Peyer's patch (tissue), 4 donors: ENCODE measurements at places on chromosomes 1 and 21. TPM values are rescaled to one million over a fixed set of nuclear protein-coding genes. Genes with fewer than 3 reads are reported as not detected.

PTPRC gene
- 27.7 TPM for total RNA-seq

LRRC8B gene
- 12.1 TPM for total RNA-seq

IQGAP3 gene
- 5.4 TPM for total RNA-seq

MX2 gene
- total RNA-seq, result 13.7 TPM

TSPAN2 gene
- total RNA-seq, result 3.1 TPM

DPT gene
- total RNA-seq, result 25.9 TPM

- no peak for DNase-seq
- H3K36me3 ChIP-seq, result no peaks in the 10 kb centered on the region
- H3K27me3 ChIP-seq, result no peaks in the 10 kb centered on the region
- no peak overlapping the region for H3K4me3 ChIP-seq
Observed at GRCh38 chr1:57235730-57236510, 187.9 kb downstream of the DAB1 start.

DNA sequence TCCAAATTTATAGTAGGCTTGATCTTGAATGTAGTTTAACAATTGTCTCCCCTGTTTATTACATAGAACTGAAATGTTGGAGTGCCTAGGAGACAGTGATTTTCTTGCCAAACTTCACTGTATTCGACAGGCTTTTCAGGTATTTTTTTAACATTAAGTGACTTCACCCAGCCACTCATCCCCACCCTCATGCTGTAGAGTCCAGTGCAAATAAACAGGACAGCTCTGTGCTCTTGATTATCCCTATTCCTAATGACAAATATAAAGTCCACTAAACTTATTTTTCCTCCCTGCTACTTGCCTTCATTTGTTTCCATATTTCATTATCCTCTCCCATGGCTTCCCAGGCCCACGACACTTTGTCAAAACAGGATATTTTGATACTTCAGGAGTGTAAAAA is 29.2 kb upstream of the NEXN start:
- H3K4me1 ChIP-seq, result no peaks in the 10 kb centered on the region
- no peaks in the 10 kb centered on the region for H3K27me3 ChIP-seq
- no peak overlapping the region for H3K4me3 ChIP-seq
- no peak overlapping the region for H3K27ac ChIP-seq
- H3K36me3 ChIP-seq, result peaks cover 15% of the 10 kb centered on the region

DNA sequence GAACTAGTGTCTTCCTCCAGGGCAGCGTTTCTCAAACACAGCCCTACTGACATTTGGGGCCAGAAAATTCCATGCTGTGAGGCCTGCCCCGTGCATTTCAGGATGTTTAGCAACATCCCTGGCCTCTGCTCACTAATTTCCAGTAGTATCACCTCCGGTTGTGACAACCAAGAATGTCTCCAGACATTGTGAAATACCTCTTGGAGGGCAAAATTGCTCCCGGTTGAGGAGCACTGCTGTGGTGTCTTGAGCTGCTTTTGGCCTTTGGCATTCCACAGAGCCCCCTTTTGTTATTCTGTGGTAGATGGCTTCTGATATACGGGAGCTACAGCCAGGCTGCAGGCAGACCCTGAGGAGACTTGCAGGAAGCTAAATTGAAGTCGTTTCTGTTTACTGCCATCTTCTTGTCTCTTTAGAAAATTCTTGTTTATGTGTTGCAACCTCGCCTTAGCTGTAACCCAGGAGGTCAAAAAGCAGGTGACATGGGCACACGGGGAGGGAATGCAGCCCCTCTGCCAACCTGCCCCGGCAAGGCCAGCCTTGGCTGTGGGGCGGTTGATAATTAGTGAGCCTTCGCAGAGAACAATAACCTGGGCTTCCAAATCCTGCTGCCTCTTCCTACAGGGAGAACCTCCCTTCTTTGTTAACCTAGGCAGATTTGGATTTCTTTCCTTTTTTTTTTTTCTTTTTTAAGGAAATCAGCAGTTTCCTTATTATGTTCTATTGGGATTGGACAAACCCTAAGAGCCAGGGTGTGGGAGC is 74.7 kb upstream of the AKT3 start:
- DNase-seq, result no peak
- no peaks in the 10 kb centered on the region for H3K27me3 ChIP-seq
- no peaks in the 10 kb centered on the region for H3K4me1 ChIP-seq
- H3K36me3 ChIP-seq, result no peaks in the 10 kb centered on the region
- no peak overlapping the region for H3K4me3 ChIP-seq
- H3K27ac ChIP-seq, result no peak overlapping the region

DNA sequence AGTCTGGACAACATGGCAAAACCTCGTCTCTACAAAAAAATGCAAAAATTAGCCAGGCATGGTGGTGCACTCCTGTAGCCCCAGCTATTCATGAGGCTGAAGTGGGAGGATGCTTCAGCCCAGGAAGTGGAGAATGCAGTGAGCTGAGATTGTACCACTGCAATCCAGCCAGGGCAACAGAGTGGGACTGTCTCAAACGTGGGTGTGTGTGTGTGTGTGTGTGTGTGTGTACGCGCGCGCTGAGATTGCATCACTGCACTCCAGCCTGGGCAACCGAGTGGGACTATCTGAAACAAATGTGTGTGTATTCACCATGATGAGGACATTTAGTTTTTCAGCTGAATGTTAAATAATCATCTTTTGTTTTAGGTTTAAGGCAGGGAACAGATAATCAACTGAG is 21.1 kb downstream of the USP1 start:
- H3K4me3 ChIP-seq, result no peak overlapping the region
- no peaks in the 10 kb centered on the region for H3K27me3 ChIP-seq
- no peaks in the 10 kb centered on the region for H3K36me3 ChIP-seq
- H3K27ac ChIP-seq, result no peak overlapping the region
- H3K4me1 ChIP-seq, result no peaks in the 10 kb centered on the region

GRCh38 chr1:201559679-201560162 is 20.8 kb downstream of the NAV1 start:
- no peak overlapping the region for H3K4me3 ChIP-seq
- no peaks in the 10 kb centered on the region for H3K27me3 ChIP-seq
- H3K36me3 ChIP-seq, result no peaks in the 10 kb centered on the region
- H3K27ac ChIP-seq, result no peak overlapping the region
- DNase-seq, result peak; percentile 83

GRCh38 chr21:31752352-31752751 is 20.4 kb upstream of the SCAF4 start:
- no peak overlapping the region for H3K27ac ChIP-seq

GRCh38 chr1:16032388-16033102 is 10.7 kb downstream of the CLCNKA start:
- DNase-seq, result peak; percentile 86
- no peak overlapping the region for H3K4me3 ChIP-seq
- H3K4me1 ChIP-seq, result no peaks in the 10 kb centered on the region
- no peaks in the 10 kb centered on the region for H3K27me3 ChIP-seq

DNA sequence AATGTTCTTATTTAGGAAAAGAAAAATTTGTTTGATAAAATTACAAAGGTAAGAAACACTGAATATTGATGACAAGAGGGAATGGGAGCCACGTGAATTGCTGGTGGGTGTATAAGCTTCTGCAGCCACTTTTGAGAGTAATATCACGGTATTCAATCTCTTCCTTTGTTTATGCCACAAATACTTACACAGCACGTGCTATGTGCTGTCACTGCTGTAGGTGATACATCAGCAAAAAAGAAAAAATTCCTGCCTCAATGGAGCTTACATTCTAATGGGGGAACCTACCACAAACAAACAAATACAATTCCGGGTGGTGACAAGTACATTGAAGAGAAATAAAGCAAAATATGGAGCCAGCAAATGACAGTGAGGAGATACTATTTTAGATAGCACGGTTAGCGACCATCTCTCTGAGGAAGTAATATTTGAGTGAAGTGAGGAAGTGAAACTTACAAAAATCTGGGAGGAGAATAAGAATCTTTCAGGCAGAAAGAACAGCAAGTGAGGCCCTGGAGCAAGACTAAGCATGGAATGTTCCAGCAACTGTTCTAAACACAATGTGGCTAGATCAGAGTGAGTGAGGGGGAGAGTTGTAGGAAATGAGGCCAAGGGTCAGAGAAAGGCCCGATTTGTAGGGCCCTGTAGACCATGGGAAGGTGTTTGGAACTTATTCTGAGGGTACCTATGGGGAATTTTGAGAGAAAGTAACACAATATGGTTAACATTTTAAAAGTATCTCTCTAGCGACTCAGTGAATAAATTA is 2.6 kb upstream of the FCRLB start:
- H3K4me1 ChIP-seq, result no peaks in the 10 kb centered on the region
- no peak overlapping the region for H3K4me3 ChIP-seq
- DNase-seq, result no peak
- no peak overlapping the region for H3K27ac ChIP-seq

DNA sequence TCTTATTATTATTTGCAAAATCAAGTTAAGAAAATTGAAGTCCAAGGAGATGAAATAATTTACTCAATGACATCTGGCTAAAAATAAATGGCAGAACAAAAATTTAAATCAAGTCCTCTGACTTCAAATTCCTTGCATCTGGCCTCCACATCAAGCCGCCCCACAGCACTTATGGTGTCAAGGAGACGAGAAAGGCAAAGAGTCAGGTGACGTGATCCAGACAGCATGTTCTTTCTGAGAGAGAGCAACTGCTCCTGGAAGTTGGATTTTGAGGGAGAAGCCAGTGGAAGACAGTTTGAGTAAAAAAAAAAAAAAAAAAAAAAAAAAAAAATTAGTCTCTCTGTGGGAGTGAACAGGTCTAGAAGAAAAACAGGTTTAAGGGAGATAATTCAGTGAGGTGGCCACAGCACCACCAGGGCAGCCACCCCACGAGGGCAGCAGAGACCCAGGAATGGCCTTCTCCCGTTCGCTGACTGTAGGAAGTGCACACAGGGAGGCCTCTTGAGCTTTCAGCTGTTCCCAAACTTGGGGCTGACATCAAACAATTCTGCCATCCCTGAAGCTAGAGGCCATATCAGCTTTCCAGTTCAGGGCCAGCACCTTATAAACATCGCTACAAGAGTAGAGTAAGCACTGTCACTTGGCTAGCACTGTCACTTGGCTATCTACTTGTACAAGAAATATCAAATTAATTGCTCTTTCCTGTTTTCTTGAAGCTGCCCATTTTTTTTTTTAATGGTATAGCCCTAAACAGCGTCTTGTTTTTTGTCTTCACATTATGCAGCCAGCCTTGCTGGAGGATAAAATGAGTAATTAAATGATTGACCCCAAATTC is 7.8 kb downstream of the C1orf162 start:
- H3K27ac ChIP-seq, result no peak overlapping the region
- H3K36me3 ChIP-seq, result no peaks in the 10 kb centered on the region
- H3K4me3 ChIP-seq, result no peak overlapping the region
- peaks cover 7% of the 10 kb centered on the region for H3K4me1 ChIP-seq

- no peak overlapping the region for H3K4me3 ChIP-seq
- H3K4me1 ChIP-seq, result no peaks in the 10 kb centered on the region
- H3K36me3 ChIP-seq, result no peaks in the 10 kb centered on the region
- H3K27ac ChIP-seq, result no peak overlapping the region
Observed at GRCh38 chr1:211947396-211948295, 87.7 kb downstream of the INTS7 start.

GRCh38 chr1:247357781-247358211 is 26.1 kb upstream of the ZNF496 start:
- H3K4me1 ChIP-seq, result peaks cover 10% of the 10 kb centered on the region
- no peaks in the 10 kb centered on the region for H3K27me3 ChIP-seq
- H3K36me3 ChIP-seq, result no peaks in the 10 kb centered on the region
- H3K27ac ChIP-seq, result no peak overlapping the region
- no peak overlapping the region for H3K4me3 ChIP-seq

GRCh38 chr1:33524586-33524985 is 52.1 kb downstream of the ZSCAN20 start:
- no peaks in the 10 kb centered on the region for H3K36me3 ChIP-seq
- H3K4me3 ChIP-seq, result no peak overlapping the region
- H3K27me3 ChIP-seq, result no peaks in the 10 kb centered on the region

DNA sequence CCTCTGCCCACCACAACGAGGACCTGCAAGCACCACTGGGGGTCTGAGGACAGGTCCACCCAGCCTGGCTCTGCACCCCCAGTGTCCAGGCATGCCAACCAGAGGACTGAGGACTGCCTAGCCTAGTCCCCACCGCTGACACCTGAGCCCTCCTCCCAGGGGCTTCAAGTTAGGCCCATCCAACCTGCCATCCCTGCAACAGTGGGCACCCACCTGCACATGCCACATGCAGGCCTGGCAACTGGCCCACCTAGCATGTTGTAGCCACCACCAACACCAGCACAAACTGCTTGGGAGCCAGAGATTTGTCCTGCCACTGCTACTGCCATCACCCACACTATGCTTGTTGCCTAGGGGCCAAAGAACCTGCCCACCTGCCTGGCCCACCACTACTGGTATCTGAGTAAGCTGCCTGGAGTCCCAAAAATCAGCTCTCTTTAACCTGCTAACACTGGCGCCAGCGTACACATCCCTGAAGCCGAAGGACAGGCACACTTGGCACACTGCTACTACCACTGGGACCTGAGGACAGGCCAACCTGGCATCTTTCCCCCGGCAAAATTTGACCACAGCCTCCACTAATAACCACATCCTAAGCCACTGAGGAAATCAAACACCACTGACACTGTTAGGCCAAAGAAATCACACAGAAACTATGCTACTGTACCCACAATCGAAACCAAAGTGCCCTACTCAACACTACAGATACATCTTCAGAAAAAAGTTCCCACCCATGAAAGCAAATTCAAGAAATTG is 61.5 kb downstream of the PSMG1 start:
- H3K27ac ChIP-seq, result no peak overlapping the region
- no peak for DNase-seq
- H3K4me1 ChIP-seq, result no peaks in the 10 kb centered on the region
- no peaks in the 10 kb centered on the region for H3K27me3 ChIP-seq
- no peaks in the 10 kb centered on the region for H3K36me3 ChIP-seq

DNA sequence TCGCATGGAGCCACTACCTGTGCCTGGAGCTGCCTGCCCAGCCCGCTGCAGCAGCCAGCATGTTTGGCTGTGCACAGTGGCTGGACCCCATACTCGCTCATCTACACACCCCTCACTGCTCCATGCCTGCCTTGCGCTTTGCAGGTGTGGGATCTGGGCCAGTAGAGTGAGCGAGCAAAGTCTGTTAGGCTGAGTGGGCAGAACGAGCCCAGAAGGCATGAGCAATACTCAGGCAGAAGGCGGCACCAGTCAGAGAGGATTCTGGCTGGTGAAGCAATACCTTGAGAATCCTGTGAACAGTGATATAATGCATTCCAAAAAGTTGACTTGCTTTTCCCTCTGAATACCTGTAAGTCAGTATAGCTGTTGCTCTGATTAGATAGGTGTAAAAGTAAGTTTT is 816.4 kb downstream of the KCNT2 start:
- no peak overlapping the region for H3K27ac ChIP-seq
- H3K36me3 ChIP-seq, result no peaks in the 10 kb centered on the region
- no peaks in the 10 kb centered on the region for H3K4me1 ChIP-seq
- H3K4me3 ChIP-seq, result no peak overlapping the region

DNA sequence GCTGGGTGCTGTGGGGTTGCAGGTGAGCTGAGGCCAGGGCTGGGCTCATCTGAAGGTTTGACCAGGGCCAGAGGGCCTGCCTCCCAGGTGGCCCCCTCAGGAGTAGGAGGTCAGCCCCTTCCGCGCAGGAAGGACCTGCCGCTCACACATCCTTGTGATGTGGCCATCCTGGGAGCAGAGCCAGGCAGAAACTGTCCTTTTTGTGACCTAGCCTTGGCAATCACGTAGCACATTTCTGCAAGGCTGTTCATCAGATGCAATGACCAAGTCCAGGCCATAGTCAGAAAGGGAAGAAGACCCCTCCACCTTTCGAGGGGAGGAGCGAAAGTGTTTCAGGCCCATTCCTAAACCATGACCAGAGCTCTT is 55.5 kb upstream of the TRAPPC10 start:
- H3K36me3 ChIP-seq, result peaks cover 28% of the 10 kb centered on the region
- no peak for DNase-seq
- H3K27ac ChIP-seq, result no peak overlapping the region
- H3K4me1 ChIP-seq, result peaks cover 5% of the 10 kb centered on the region

GRCh38 chr1:43947061-43947873 is 517 bp downstream of the IPO13 start:
- no peak for DNase-seq
- no peaks in the 10 kb centered on the region for H3K27me3 ChIP-seq
- peak overlapping the region; percentile 96 for H3K27ac ChIP-seq
- no peaks in the 10 kb centered on the region for H3K36me3 ChIP-seq
- H3K4me1 ChIP-seq, result peaks cover 11% of the 10 kb centered on the region
